ENCODE measurements at places on chromosomes 7 and 10. TPM values are rescaled to one million over a fixed set of nuclear protein-coding genes. Genes with fewer than 3 reads are reported as not detected.

DNA sequence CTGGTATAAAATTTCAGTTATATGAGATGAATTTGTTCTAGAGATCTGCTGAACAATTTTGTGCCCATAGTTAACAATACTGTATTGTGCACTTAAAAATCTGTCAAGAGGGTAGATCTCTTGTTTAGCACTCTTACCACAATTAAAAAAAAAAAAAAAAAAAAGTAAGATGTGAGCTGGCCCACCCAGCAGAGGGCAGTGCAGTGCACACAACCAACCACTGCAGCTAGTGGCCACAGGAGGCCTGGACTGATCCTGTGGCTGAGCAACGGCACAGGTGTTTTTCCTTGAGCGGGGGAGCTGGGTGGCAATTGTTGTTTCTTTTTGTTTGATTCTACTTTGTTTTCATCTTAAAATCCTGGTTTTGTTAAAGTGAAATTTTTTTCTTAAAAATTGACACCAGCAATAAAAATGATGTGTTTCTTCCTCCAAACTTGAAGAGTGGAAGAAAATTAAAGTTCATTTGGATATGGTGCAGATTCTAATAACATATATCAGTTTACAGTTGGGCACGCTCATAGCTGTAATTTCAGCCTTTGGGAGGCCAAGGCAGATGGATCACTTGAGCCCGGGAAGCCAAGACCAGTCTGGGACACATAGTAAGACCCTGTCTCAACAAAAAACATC lies 171.1 kb upstream of the TBX20 start:
- peak; percentile 74 for DNase-seq

- DNase-seq: no peak
Measured at GRCh38 chr7:732556-732955, 5.5 kb upstream of the PRKAR1B start.

DNA sequence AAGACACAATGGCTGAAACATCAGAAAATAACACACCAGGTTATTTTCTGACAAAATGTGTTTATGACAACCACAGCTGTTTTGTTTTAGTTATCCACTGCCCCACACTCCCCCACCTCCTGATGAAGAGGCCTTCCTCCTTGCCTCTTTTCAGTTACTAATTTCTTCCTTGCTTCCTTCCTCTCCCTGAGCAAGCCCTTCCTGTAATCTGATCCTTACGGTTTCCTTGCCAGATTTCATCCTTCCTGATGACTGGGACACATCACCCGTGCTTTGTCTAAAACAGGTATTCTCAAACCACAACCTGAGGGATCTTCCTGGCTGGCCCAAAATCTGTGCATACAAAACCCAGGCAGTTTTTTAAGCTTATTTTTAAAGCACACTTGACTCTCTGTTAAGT lies 39.4 kb downstream of the CHST15 start:
- DNase-seq: no peak

DNA sequence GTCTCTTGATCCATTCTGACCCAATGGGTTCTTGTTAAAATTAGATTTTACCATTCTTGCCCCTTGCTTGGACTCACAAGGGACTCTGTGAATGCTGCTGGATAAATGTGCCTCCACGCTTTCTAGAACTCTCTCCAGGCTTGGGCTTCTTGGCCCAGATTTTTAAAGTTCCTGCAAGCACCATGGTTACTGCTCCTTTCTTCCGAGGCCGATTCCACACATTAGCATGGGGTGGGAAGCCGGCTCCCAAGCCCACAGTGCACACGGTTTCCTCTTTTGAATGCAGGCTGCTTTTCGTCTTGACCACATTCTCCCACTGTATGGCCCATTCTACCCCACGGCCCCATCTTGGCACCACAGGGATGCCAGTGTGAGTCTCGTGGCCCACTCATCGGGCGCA lies 174.3 kb upstream of the PITRM1 start:
- no peak for DNase-seq

DNA sequence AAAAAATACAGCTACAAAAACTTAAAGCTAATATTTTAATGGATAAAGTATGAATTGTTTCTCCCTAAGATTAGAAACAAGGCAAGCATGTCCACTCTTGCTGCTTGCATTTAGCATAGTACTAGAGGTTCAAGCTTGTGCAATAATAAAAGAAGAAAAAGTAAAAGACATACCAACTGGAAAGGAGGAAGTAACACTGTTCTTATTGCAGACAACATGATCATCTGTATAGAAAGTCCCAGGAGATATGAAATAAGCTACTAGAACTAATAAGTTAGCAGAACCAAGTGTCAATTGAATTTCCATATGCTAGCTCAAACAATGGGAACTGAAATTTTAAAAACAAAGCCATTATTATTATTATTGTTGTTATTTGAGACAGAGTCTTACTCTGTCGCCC lies 20.0 kb upstream of the RABGEF1 start:
- DNase-seq: no peak

- no peak for DNase-seq
Measured at GRCh38 chr7:29463504-29464158, 100.0 kb upstream of the PRR15 start.

The AOC1 gene
- not detected for total RNA-seq

The CLDN3 gene
- 14.2 TPM for total RNA-seq

The POLL gene
- 29.7 TPM for total RNA-seq

The ST8SIA6 gene
- 4.4 TPM for total RNA-seq

The MOGAT3 gene
- total RNA-seq: not detected

All from neural progenitor cell (in vitro differentiated cells).